NCI-H526 (cell line): ENCODE measurements at places on chromosomes 12 and 14.

DNA sequence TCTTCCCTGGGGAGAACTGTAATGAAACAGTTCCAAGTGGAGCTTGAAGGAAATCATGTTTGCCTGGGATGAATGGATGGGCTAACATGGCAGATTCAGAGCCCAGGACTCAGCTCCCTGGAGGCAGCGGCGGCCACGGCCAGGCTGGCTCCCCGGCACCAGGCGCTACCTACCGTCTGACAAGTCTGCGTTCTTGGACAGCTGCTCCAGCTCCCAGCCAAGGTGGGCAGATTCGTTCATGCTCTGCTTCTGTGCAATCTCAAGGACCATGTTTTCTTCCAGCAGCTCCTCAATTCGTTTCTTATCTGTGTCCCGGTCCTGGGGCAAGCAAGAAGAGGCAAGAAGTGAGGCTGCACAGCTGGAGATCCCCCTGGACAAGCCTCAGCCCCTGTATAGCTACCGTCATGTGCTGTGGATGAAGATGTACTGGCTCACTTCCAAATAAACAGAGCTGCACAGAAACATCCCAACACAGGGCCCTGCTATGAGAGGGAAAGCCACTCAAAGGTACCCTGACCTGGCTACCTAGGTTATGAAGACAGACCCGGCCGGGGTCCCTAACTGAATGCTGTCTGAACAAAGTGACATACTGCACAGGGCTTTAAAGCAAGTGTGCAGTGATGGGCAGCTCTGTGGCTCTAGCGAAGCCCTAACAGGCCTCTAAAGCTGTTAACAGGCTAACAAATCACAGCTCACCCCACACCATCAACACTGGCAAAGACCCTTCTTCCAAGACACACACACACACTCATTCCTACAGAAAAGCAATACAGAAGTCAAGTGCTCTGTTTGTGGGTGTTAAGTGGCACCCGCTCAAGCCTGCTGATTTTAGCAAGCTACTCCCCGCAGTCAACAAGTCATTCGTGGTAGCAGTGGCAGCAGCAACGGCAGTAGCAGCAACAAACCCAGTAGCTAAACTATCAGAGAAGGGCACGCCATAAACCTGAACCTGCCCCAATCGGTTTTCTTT, 80.4 kb upstream of the GPR68 start:
- no peak for DNase-seq

DNA sequence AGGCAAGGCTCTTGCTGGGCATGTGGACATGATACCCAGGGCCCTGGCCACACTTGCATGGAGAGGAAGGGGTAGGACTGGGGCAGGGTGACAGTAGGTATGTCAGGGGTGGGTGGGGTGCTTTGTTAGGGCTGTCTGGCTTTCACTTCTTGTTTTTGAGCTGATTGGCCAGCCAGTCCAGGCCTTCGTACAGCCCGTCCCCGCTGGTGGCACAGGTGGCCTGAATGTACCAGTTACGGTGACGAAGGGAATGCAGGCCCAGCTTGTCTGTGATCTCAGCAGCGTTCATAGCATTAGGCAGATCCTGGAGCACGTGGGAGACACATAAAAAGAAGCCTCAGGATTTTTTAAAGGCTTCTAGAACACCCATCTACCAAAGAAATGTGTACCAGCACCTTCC, 13.5 kb upstream of the FKBP11 start:
- DNase-seq: no peak

GRCh38 chr12:127383281-127383680, 883.7 kb upstream of the TMEM132C start:
- no peak for DNase-seq

- no peak for DNase-seq
Measured at GRCh38 chr12:103933237-103933636, 3.0 kb downstream of the HSP90B1 start.
